Stimulated activated CD4-positive, alpha-beta T cell treated with anti-CD3 and anti-CD28 coated beads, Interleukin-1b, Interleukin-23, amount 100 ng/mL, for 1 hour (primary cell): ENCODE measurements at places on chromosomes 6 and 20.

DNA sequence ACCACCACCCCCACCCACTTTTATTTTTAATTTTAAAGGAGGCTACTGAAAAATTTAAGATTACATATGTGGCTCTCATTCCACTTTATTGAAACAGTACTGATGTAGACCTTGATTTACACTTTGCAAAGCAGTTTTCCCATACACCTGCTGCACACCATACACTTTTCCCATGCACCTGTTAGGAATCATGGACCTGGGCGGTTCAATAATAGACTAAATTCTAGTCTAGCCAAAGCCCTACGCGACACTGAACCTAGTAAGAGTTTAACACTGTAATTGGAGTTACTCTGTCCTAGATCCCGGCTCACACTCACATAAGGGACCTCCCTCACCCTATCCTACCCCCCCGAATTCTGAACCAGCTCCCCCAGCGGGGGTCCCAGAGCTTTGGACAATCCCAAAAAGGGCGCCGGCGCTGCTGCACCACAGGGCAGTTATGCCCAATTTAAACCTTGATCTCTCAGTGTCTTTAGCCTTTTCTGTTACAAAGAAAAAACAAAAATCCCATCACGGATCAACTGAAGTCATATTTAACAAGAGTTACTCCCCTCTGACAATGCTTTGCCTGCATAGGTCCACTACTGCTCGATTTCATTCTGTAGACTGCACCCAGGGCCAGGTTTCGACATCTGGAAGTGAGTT is 2.4 kb upstream of the GCLC start:
- DNase-seq = no peak

DNA sequence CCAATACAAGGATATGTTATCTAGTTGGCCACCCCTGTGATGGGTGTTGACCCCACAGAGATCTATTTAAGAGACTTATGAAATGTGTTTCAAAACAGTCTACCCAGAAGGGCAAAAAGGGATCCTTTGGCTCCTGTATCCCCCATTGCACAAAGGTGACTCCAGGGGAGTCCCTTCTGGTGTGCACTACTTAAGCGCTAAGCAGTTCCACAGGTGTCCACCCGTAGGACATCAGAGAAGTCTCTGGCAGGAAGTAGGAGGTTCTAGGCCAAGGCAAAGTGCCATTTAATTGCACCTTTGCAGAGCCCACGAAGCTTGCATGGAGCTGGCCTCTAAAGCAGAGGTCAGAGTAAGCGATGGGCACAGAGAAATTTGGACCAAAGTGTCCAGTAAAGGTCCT is 147.7 kb downstream of the MRPL14 start:
- no peak for DNase-seq

DNA sequence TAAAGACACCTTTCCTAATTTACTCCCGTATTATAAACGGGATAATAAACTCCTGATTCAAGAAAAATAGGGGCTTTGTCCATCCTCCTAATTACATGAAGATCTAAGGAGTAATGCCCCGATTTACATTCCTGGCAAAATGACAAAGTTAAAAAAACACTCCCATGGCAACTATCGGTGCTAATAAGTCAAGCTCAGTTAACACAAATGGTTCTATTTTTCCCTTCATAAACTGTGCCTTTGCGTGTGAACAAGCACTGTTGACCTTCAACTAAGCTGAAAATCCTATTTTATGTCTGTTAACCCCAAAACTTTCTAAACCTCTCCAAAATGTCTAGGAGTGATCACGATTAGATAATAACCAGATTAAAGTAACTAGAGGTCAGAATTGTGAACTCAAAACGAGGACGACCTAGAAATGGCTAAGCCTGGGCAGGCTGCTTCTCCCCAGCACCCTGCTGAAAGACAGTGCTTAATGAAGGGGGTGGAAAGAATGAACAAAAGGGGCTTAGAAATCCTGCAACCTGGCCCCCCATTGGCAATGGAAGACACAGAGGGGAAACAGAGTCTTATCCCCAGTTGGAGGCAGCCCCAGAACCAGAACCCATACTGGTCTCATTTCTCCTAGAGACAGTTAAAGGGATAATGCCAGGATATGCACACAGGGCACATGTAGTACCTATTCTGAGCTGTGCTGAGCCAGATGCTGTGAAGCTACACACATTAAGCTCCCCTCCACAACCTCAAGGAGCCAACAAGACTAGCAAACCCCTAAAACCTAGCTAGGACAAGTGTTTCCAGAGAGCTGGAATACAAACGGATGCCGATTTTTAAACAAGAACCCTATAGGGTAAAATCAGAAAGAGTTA is 23.0 kb downstream of the SLC23A2 start:
- no peak for DNase-seq

- DNase-seq = no peak
Observed at GRCh38 chr20:7790189-7790588, 150.1 kb downstream of the HAO1 start.

DNA sequence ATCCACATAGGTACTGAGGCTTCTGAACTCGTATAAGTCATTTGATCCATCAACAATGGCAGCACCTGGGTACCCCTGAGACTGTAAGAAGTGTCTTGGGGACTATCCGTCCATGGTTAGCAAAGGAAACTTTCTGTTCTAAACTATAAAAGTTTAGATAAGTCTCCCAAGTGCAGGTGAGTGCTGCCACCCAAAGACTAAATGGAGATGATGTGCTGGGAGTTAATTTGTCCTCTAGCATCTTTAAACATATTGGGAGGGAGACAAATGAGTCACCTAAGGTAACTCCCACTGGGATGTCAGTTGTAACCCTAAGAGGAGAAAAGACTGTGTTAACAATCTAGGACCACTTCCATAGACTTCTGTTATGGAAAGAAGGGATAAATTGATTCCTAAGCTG is 6.2 kb downstream of the BEND6 start:
- DNase-seq = no peak

DNA sequence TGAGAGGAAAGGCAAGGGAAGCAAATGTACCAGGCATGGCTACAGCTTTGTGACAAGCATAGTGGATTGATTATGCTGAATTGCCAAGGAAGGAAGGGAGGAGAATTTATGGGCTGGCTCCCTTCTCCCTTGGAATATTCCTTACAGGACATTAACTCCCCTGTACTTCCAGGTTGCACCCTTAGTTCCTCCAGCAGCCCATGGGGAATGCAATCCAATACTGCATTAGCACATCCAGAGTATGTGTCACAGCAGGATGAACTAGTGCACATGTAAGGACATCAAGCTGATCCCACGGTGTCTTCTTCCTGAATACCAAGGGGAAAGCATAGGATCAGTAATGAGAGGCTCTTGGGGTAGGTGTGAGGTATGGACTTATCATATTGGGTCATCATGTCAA is 390.7 kb upstream of the POU3F2 start:
- no peak for DNase-seq

DNA sequence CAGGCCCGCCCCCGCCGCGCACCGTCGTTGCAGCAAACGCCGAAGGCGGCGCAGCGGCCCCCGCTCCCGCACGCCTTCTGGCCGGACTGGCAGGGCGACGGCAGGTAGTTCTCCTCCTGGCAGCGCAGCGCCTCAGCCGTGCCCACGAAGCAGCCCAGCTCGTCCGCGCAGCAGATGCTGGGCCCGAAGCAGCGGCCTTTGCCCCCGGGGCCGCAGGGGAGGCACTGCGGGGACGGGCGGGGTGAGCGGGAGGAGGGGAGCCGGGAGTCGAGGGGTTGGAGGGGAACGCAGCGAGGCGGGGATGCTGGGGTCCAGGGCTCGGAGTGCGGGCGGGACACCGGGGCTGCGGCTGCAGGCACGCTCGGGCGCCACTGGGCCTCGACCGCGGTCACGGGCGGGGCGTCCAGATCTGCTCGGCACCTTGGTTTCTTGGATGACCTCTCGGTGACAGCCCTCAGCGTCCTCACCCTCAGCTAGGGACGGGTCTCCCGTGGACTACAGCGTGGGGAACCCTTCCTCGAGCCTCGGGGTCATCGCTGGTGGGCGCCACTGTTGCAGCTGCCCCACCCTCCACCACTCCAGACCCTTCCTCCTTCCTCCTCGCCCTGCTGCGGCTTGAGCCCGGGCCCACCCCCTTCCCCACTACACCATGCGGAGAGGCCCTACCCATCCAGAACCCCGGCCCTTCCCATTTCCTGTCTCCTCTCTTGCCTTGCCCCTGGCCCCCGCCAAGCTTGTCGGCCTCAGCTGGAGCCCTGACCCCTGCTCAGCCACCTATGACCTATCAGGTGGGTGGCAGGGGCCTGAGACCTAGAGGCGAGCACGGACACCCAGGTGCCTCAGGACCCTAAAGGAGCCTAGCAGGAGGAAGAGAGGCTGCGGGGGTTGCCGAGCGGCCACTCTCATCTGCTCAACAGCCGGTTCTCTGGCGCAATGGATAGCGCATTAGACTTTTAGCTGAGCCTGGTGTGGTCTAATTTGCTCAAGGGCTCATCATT is 1.3 kb downstream of the AVP start:
- no peak for DNase-seq

DNA sequence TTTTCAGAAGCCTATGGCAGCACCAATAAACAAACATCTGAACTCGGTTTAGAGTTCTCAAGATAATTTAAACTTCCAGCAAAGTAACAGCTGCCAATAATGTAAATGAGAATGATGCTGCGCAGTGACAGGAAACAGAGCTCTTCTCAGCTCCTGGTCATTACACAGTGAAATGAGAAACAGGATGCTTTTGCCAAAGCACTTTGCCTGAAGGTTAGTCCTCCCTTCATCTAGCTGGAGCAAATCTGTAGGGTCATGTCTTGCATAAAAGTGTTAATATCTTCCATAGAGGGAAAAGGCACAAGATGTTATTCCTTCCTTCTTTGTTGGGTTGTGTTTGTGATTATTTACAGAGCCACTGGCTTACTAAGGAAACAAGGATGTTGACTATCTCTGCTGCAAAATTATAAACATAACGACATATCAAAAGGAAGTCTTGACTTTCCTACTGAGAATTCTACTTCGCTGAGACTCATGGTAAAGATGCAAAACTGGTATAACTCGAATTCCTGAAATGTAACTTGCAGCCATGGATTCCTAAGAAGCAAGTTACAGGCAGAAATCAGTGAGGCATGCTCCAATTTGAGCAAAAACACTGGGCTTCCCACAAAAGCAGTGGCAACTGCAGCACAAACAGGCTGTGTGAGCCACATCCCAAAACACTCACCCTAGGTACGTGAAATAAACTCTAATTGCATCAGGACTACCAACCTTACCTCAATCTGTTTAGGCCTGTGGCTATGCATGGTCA is 102.5 kb upstream of the BEND6 start:
- DNase-seq = no peak

- no peak for DNase-seq
Observed at GRCh38 chr20:33767777-33768138, 36.0 kb downstream of the ZNF341 start.

DNA sequence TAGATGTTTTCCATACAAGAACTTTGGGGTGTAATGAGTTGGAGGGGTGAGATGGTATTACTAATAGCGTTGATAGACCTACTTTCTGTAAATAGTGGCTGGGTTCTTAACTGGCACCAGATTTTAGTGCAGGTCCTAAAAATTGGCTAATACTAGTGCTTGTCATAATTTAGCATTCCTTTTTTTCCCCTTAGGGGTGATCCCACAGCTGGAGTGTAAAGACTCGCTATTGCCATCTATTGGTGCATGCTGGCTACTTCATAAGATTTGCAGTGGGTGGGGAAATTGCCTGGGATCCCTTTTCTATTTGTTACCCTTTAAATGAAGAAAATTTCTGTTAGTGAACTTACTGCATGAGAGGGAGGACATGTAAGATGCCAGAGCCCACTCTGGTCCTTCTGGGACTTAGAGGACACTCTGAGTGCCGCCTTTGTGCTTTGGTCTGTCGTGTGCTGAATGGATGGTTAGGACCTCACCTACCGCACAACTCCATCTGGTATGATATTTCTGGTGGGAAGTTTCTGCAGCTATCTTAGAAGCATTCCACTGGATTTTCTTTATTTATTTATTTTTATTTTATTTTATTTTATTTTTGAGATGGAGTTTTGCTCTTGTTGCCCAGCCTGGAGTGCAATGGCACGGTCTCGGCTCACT is 195.5 kb downstream of the JARID2 start:
- no peak for DNase-seq

- no peak for DNase-seq
Observed at GRCh38 chr6:151690768-151691562, 116.5 kb upstream of the ESR1 start.

DNA sequence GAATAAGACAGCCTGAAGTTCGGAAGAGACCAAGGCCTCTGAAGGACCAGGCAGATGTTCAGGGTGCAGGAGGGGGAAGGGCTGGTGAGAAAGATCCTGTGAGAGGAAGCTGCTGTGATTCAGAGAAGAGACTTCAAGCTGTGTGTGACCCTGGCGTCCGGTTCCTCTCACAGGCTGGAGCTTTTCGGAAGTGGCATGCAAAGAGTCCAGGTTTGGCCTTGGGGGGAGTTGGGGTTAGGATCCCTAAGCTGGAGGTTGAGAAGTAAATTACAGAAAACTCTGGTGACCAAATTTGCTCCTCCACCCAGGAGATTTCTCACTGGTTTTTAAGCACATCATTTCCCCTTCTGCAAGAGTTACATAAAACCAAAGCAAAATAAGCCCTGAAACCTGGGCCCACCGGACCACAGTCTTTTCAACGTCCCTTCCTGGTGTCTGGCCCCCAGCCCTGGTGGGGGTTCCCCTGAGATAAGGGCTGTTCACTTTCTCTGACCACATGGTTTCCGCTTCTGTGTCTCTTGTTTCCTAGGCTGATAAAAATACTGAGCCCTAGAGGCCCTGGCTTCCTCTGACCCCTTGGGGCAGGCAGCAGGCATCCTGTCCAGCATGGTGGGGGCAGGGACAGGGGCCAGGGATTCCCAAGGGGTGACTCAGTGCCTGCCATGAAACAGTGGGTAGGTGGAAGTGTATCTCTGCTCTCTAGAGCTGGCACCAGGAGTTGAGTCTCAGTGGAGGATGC is 12.0 kb upstream of the LTA start:
- no peak for DNase-seq

GRCh38 chr6:143200167-143200770 is 139.6 kb downstream of the AIG1 start:
- no peak for DNase-seq

- DNase-seq = no peak
Observed at GRCh38 chr6:144415014-144415413, 129.9 kb downstream of the UTRN start.

DNA sequence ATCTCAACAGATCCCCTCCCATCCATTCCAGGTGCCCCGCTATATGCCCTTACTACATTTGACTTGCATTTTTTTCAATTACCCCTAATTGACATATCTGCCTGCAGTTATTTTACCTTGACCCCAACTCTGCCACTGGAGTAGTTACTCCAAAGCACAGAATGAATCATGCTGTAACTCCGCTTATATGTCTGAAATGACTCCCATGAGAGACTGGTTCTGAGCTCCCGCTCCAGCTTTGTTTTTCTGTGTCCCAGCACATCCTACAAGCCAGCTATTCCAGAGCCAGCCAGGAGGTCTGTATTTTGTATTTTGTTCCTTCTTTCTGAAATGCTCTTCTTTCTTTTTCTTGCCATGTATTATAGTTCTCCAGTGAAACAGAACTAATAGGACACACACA is 10.9 kb upstream of the NOX3 start:
- no peak for DNase-seq

DNA sequence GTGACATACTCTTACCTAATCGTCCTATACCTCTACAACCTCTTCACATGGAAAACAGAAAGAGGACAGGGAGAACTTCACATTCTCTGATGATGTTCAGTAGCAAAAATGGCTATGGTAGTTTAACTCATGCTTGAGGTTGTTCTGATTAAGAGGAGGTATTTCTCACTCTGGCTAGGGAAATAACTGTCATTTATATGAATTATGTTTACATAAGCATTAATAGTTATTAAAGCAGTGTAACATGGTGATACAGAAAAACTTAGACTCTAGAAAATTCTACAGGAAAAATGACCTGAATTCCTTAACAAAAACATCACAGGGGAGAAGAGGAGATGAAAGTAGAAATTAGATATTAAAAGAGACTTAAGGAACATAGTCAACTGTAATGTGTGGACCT is 57.3 kb downstream of the MAP3K5 start:
- no peak for DNase-seq
